Breast epithelium (tissue), 4 donors: ENCODE measurements at places on chromosomes 2 and 18.
A peak's percentile ranks its signal among the peaks of the same experiment; 100 is the strongest.

GRCh38 chr2:118250463-118250862 is 162.2 kb downstream of the INSIG2 start:
- no peaks in the 10 kb centered on the region for H3K36me3 ChIP-seq
- H3K4me3 ChIP-seq, result no peak overlapping the region
- H3K27ac ChIP-seq, result no peak overlapping the region
- H3K27me3 ChIP-seq, result no peaks in the 10 kb centered on the region

DNA sequence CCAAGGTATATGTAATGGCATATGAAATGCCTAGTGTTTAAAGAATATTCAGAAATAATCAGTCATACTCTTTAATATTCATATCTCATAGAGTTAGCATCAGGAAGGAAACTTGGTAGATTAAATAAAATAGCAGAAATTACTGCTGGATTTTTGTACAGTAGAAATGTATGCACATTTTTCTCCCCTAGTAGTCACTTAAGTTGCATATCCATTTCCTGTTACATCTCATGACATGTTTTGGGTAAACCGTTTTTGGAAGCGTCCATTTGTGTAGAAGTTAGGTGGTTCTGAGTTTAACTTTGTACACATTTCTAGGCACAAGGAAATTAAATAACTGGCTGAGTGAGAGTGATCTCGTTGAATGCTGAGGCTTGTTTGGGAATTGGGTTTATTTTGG is 21.9 kb downstream of the NEDD4L start:
- no peak overlapping the region for H3K4me3 ChIP-seq
- no peaks in the 10 kb centered on the region for H3K4me1 ChIP-seq
- no peak overlapping the region for H3K27ac ChIP-seq
- H3K27me3 ChIP-seq, result no peaks in the 10 kb centered on the region
- no peaks in the 10 kb centered on the region for H3K36me3 ChIP-seq

- peaks cover 11% of the 10 kb centered on the region for H3K4me1 ChIP-seq
- peak overlapping the region; percentile 90 for H3K27ac ChIP-seq
- no peaks in the 10 kb centered on the region for H3K27me3 ChIP-seq
- H3K36me3 ChIP-seq, result no peaks in the 10 kb centered on the region
- DNase-seq, result peak; percentile 83
Measured at GRCh38 chr2:64359892-64360657, 93.9 kb upstream of the LGALSL start.

DNA sequence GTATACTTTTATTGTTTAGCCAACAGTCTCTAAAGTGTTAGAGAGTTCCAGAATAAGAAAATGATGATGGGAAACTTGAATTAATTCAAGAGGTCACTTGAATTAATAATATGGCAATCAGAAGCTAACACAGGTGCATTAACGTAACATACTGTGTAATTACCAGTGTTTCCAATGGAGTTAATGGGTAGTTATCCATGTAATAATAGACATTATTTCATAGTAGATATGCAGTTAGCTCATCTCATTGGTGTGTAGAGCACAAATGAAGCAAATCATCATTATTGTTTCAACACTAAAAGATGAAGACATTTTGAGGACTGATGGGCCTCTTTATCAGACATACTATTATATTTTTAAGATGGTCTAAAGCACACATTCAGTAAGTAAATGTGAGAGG is 460.3 kb upstream of the HNRNPA3 start:
- no peak for DNase-seq
- no peaks in the 10 kb centered on the region for H3K4me1 ChIP-seq
- H3K4me3 ChIP-seq, result no peak overlapping the region

GRCh38 chr18:1965016-1965415 is 606.3 kb downstream of the METTL4 start:
- H3K4me3 ChIP-seq, result no peak overlapping the region
- H3K27me3 ChIP-seq, result no peaks in the 10 kb centered on the region
- no peak overlapping the region for H3K27ac ChIP-seq

GRCh38 chr18:63903851-63904570 is 3.7 kb upstream of the SERPINB10 start:
- H3K27me3 ChIP-seq, result no peaks in the 10 kb centered on the region
- H3K4me3 ChIP-seq, result no peak overlapping the region
- H3K27ac ChIP-seq, result no peak overlapping the region
- no peaks in the 10 kb centered on the region for H3K4me1 ChIP-seq
- DNase-seq, result no peak
- H3K36me3 ChIP-seq, result no peaks in the 10 kb centered on the region

- H3K36me3 ChIP-seq, result no peaks in the 10 kb centered on the region
- H3K27ac ChIP-seq, result no peak overlapping the region
- H3K4me3 ChIP-seq, result no peak overlapping the region
- H3K27me3 ChIP-seq, result no peaks in the 10 kb centered on the region
Measured at GRCh38 chr2:27622921-27623384, 5.9 kb downstream of the CCDC121 start.

DNA sequence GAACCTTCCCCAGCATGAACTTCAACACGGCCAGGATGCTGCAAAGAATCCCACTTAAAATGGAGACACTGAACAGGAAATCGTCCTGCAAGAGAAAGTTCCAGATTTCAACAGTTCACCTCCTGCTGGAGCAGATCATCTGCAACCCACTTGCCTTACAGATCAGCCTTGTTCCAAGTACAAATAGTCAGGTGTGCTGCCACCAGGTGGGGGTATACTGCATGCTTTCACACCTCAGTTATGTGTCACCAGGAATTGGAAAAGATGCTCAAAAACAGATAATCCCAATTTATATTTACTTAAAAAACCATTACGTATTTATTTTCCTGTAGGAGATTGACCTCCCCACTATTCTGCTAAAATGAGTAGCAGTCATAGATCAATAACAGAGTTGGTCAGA is 212.3 kb downstream of the MGAT5 start:
- no peak overlapping the region for H3K27ac ChIP-seq
- no peak overlapping the region for H3K4me3 ChIP-seq
- no peak for DNase-seq
- H3K36me3 ChIP-seq, result no peaks in the 10 kb centered on the region

DNA sequence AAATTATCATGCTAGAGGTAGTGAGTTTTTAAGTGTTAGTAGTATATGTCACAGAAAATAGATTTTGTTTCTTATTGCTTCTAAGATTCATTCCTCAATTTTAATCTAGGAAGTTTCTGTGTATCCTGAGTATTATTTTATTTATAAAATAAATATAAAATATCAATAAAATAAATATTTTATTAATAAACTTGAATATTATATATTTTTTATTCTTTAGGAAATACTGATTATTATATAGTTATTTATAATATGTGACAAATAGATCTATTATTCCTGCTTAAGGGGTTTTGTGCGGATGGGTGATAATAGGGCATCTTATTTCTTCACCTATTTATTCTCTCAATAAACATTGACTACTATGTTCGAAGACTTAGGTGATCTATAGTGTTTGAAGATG is 191.0 kb downstream of the ZNF407 start:
- H3K4me3 ChIP-seq, result no peak overlapping the region
- H3K4me1 ChIP-seq, result no peaks in the 10 kb centered on the region
- no peak for DNase-seq
- H3K36me3 ChIP-seq, result no peaks in the 10 kb centered on the region

- H3K27me3 ChIP-seq, result no peaks in the 10 kb centered on the region
- no peaks in the 10 kb centered on the region for H3K4me1 ChIP-seq
- no peak for DNase-seq
Measured at GRCh38 chr18:45806226-45806625, 19.2 kb upstream of the SIGLEC15 start.

- no peaks in the 10 kb centered on the region for H3K4me1 ChIP-seq
- H3K4me3 ChIP-seq, result no peak overlapping the region
- H3K27ac ChIP-seq, result no peak overlapping the region
- no peaks in the 10 kb centered on the region for H3K27me3 ChIP-seq
Measured at GRCh38 chr18:42559069-42559690, 556.3 kb downstream of the RIT2 start.

GRCh38 chr18:46174342-46175041 is 70.3 kb downstream of the HAUS1 start:
- DNase-seq, result peak; percentile 18
- peak overlapping the region; percentile 99 for H3K4me3 ChIP-seq
- no peaks in the 10 kb centered on the region for H3K27me3 ChIP-seq
- peak overlapping the region; percentile 93 for H3K27ac ChIP-seq

- peak overlapping the region; percentile 40 for H3K27ac ChIP-seq
- H3K4me1 ChIP-seq, result no peaks in the 10 kb centered on the region
- no peaks in the 10 kb centered on the region for H3K27me3 ChIP-seq
- no peaks in the 10 kb centered on the region for H3K36me3 ChIP-seq
- no peak overlapping the region for H3K4me3 ChIP-seq
- DNase-seq, result no peak
Measured at GRCh38 chr2:25273985-25274535, 67.7 kb downstream of the DNMT3A start.

DNA sequence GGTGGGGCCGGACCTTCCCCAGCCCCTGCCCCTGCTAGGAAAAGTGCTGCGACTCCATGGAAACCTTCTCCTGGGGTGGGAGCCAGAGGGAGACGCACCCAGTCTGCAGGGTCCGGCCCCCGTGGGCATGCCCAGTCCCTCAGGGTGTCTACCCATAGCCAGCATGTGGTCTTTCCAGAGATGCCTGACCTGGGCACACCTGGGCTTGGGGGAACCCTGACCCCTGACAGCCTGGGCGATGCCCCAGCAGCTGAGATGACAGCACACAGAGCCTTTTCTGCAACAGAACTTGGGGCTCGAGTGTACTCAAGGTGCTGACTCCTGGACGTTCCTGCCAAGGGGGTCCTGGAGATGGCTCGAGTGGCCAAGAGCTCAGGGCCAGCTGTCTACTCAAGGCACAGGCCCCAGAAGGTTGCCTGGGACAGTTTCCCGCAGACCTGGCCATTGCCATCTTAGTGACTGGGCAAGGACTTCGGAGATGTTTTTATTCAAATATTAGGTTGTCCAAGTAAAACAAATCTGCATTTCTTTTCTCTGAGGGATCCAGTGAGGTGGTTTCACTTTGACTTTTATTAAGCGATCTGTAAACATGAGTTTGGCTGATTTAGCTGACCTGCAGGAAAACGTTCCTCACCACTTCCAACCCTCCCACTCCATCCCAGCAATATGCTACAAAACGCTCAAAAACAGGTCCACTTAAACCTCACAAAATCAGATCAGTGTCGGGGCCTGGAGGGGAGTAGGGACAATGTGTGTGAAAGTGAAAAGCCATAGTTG is 228.0 kb downstream of the EIPR1 start:
- H3K27me3 ChIP-seq, result no peaks in the 10 kb centered on the region
- H3K4me3 ChIP-seq, result no peak overlapping the region
- H3K27ac ChIP-seq, result no peak overlapping the region
- no peaks in the 10 kb centered on the region for H3K36me3 ChIP-seq
- DNase-seq, result no peak

- H3K4me3 ChIP-seq, result no peak overlapping the region
- no peaks in the 10 kb centered on the region for H3K4me1 ChIP-seq
- H3K36me3 ChIP-seq, result no peaks in the 10 kb centered on the region
- H3K27me3 ChIP-seq, result no peaks in the 10 kb centered on the region
Measured at GRCh38 chr2:172749388-172749787, 13.7 kb downstream of the RAPGEF4 start.

DNA sequence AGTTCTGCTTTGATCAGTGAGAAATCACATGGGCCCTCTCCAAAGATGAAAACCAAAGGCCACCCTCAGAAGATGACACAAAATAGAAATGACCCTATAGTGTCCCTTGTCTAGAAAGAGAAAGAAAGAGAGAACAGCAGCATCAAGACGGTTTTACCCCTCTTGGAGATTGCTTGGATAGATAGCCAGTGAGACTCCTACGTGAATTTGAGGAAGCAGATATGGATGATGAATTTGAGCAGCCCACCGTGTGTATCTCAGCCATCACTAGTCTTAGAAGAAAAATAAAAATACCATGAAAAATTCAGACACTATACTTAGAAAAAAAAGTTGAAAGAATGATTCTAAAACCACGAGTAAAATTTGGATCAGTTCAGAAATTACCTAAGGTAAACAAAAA is 329.1 kb upstream of the CNTNAP5 start:
- no peaks in the 10 kb centered on the region for H3K27me3 ChIP-seq
- no peaks in the 10 kb centered on the region for H3K36me3 ChIP-seq
- no peak overlapping the region for H3K4me3 ChIP-seq
- DNase-seq, result no peak
- H3K27ac ChIP-seq, result no peak overlapping the region

DNA sequence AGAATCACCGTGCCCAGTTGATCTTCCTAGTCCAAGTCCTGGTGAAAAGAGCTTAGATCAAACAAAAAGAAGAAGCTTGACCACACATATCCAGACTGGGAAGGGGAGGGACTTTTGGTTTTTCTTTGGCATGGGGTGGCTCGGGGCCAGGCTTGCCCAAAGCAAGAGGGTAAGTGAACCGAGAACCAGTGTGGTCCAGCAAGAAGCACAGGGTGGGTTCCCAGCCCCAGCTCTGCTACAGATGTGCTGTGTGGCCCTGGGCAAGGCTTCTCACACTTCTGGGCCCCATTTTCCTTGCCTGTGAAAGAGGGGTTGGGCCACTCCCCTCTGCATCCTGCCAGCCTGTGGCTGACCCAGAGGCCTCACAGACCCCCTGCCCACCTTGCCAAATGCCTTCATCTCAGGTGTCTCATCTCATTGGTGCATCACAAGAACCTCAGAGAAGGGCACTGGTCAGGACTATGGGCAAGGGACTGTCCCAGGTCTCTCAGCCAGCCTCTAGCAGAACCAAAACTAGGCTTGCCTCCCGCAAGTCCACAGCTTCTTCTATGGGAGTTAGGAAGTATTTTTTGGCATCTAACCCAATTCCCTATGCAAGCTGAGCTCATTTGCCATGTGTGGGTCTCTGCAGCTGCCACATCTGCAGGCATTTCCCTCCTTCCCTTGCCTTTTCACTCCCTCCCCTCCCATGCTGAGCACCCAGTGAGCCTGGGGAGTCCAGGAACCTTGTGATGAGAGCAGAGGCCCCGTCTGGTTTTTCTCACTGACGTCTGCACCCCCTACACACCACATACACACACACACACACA is 6.9 kb downstream of the ATP6V1B1 start:
- no peak overlapping the region for H3K4me3 ChIP-seq
- H3K4me1 ChIP-seq, result no peaks in the 10 kb centered on the region
- no peak overlapping the region for H3K27ac ChIP-seq
- DNase-seq, result peak; percentile 12
- H3K27me3 ChIP-seq, result no peaks in the 10 kb centered on the region

GRCh38 chr18:68660354-68661183 is 54.3 kb downstream of the TMX3 start:
- H3K4me1 ChIP-seq, result no peaks in the 10 kb centered on the region
- no peaks in the 10 kb centered on the region for H3K36me3 ChIP-seq
- H3K4me3 ChIP-seq, result no peak overlapping the region
- H3K27ac ChIP-seq, result no peak overlapping the region
- DNase-seq, result no peak
- H3K27me3 ChIP-seq, result no peaks in the 10 kb centered on the region

DNA sequence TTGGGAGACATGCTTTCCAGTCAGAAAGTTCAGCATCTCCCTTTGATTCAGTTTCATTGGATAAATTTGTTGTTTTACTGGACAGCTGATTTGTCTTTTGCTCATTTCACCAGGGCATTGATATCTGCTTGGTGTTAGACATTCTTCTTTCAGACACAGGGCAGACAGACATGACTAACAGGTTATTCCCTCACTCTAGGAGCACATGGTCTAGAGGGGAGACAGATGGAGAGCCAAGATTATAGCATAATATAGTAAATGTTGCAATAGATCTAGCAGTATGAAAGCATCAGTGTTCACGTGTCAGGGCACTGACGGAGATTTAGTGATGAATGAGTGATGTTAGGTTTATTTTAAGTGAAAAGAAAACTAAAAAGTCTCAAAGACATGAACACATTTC is 187.0 kb upstream of the CYRIA start:
- H3K4me1 ChIP-seq, result no peaks in the 10 kb centered on the region
- H3K27ac ChIP-seq, result no peak overlapping the region
- no peaks in the 10 kb centered on the region for H3K27me3 ChIP-seq
- H3K4me3 ChIP-seq, result no peak overlapping the region

GRCh38 chr2:209525834-209526281 is 102.0 kb downstream of the MAP2 start:
- H3K4me1 ChIP-seq, result no peaks in the 10 kb centered on the region
- no peak overlapping the region for H3K4me3 ChIP-seq
- no peak overlapping the region for H3K27ac ChIP-seq
- no peaks in the 10 kb centered on the region for H3K27me3 ChIP-seq
